Esophagus (tissue), 2 donors: ENCODE measurements at places on chromosomes 2 and 18. TPM values are rescaled to one million over a fixed set of nuclear protein-coding genes. Genes with fewer than 3 reads are reported as not detected.

Gene NEURL3
- not detected for polyA plus RNA-seq

Gene ACKR3
- polyA plus RNA-seq, result 20.6 TPM

Gene TMEM178A
- 1.1 TPM for polyA plus RNA-seq

Gene CFAP65
- polyA plus RNA-seq, result 0.01 TPM

Gene CCDC68
- 1.4 TPM for polyA plus RNA-seq

Gene MLPH
- polyA plus RNA-seq, result 3.4 TPM

Gene SCN1A
- polyA plus RNA-seq, result not detected

Gene GAREM2
- 0.35 TPM for polyA plus RNA-seq
